ENCODE measurements at places on chromosomes 5 and 9.

DNA sequence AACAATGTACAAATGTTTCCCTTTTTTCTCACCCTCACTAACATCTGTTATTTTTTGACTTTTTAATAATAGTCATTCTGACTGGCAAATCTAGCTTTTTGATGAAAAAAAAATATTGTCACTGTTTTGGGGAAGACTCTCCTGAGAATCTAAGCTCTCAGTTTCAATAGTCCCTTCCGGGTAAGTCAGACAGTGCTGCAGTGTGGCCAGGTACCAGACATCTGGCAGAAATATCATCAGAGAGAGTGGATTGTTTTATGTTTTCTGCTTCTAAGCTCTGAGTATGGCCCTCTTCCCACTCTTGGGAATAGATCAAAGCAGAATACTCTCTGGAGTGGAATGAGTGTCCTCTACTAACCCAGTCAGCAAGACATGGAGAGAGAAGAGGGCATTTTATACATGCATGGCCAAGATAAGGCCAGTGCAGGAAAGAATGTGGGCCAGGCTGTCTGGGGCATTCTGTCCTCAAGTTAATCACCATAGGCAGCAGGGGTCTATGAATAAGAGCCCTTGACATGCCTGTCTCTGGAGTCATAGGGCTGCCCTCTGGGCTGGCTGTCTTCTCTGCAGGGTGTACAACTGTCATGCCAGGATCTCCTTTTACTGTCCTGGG is 38.5 kb upstream of the OR2S2 start:
- no peak for DNase-seq

DNA sequence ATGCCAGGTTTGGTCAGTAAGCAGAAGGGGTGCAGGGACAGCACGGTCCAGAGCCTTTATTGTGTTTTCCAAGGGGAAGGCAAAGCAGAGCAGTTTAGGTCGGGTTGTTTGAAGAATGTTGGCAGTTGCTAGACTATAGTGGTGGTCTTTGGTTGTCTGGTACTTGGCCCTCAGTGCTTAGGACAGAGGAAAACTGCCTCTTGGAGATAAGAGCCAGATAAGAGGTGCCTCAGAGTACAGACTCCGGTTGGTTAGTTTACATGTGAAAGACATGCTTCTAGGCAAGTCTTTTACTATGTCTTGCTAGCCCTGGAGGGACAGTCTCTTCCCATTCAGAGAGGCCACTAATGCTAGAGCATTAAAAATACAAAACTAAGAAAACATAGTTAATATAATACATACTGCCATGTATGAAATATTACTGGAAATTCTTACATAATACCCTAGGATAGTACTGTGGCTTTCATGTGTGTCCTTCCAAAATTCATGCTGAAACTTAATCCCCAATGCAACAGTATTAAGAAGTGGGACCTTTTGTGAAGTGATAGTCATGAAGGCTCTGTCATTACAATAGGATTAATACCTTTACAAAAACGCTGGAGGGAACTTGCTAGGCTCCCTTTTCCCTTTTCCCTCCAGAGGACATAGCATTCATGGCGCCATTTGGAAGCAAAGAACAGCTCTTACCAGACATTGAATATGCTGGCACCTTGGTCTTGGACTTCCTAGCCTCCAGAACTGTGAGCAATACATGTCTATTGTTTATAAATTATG is 280.4 kb downstream of the TMEM167A start:
- DNase-seq = no peak

DNA sequence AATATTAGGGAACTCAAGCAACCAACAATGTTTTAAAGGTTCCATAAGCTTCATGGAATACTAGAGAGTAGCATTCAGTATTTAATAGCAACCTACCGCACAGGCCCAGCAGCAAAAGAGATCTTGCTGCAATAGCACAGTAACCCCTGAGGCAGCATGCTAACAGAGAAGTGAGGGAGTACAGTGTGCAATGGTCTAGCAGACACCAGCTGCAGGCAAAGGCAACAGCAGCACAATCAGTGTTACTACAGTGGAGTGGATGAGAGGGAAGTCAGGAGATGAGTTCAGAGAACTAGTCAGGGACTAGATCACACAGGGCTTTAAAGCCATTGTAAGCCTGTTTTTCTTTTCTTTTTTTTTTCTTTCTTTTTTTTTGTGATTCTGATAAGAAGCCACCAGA is 2.8 kb downstream of the TICAM2 start:
- DNase-seq = no peak

GRCh38 chr5:153534102-153534501 is 43.6 kb downstream of the GRIA1 start:
- peak; percentile 34 for DNase-seq

- no peak for DNase-seq
Observed at GRCh38 chr9:124239249-124240073, 18.3 kb upstream of the NEK6 start.

DNA sequence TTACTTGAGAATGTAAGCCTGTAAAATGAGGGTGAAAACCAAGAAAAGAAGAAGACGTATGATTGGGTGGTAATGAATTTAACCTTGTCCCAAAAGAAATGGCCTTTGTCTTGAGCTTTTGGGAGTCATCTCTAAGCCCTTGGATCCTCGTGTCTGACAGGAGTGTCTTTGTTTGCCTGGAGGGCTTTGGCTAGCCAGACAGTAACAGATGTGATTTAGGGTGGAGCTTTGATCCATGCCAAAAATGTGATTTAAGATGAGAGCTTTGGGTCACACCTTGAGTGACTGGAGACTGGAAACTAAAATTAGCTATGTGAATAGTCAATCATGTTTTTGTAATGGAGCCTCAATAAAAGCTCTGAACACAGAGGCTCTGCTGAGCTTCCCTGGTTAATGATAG is 25.9 kb upstream of the ZFAND5 start:
- peak; percentile 1 for DNase-seq

GRCh38 chr5:6377582-6377904 is 804 bp downstream of the MED10 start:
- DNase-seq = no peak

GRCh38 chr9:80218328-80218727 is 646.6 kb downstream of the TLE4 start:
- DNase-seq = no peak

- no peak for DNase-seq
Observed at GRCh38 chr5:176619203-176619568, 9.2 kb upstream of the GPRIN1 start.

- no peak for DNase-seq
Observed at GRCh38 chr9:70398145-70398556, 16.3 kb downstream of the KLF9 start.

DNA sequence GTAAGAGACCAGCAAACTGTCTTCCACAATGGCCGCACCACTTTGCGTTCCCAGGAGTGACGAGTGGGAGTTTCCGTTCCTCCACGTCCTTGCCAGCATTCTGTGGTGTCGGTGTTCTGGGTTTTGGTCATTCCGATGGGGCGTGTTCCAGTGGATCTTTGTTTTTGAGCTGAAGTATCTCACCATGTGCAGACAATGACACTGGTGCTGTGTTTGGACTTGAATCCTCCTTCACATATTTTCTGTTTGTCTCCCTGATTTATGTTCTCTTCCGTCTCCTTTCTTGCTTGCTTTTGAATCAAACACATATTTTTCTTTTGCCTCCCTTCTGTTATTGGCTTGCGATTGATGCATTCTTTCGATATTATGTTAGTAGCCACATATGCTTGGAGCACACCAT is 60.8 kb upstream of the IRX4 start:
- DNase-seq = no peak

GRCh38 chr5:175789670-175790069 is 81.7 kb upstream of the CPLX2 start:
- no peak for DNase-seq

- no peak for DNase-seq
Observed at GRCh38 chr5:168670881-168671575, 91.9 kb upstream of the PANK3 start.
